ENCODE measurements at places on chromosomes 1 and 21.
A peak's percentile ranks its signal among the peaks of the same experiment; 100 is the strongest.

- DNase-seq, result no peak
These were observed 44.2 kb downstream of the RPAP2 start for GRCh38 chr1:92343061-92343460.

DNA sequence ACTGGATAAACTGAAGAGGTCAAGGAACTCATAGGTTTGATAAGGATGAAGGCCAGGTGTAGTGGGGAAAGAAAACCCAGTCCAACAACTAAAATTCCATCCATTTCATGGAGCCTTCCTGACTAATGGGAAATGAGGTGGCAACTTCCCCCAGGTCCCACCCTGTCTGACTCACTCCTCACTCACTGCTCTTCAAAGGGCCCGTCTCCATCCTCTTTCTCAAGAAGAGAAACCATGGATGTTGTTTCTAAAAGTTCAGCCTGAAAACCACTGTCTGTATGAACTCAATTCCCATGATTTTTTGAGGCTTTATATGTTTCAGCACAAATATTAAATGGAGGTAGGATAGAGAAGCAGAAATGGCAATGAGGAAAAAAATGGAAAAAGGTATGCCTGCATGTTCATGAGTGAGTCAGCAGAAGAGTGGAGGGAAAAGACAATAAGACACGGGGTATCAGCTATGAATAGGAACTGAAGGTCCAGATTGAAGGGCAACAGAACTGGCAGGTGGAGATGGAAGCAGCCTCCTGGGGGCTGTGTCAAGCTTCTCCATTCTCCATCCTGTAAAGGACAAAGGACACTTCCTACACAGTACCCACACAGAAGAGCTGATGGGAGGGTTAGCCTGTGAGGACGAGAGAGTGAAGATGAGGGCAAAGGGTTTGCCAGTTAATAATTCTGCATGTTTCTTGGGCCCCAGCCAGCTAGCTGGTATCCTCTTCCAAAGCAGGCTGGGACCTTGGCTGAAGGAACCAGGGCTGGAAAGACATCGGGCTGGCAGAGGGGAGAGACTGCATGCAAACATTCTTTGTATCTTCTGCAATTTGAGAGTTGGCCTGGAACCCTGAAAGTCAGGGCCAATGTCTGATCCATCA is 5.5 kb upstream of the ELOVL1 start:
- peak; percentile 76 for DNase-seq

GRCh38 chr1:71001624-71002023 is 46.0 kb downstream of the PTGER3 start:
- DNase-seq, result no peak

DNA sequence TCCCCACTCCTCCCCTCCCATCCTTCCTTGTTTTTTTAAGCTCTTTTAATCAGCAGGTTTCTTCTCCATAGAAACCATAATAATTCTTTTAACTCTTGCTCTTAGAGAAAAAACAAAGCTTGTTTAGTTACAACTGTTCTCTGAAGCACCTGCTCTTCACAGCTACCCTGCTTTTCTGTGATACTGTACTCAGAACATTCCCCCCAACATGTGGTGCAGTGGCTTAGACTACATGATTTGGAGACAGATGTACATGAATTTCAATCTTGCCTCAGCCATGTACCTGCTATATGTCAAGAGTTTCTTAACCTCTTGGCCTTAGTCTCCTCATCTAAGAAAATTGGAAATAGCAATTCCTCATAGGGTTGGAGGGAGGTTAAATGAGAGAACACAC is 33.5 kb downstream of the LAMC2 start:
- no peak for DNase-seq

DNA sequence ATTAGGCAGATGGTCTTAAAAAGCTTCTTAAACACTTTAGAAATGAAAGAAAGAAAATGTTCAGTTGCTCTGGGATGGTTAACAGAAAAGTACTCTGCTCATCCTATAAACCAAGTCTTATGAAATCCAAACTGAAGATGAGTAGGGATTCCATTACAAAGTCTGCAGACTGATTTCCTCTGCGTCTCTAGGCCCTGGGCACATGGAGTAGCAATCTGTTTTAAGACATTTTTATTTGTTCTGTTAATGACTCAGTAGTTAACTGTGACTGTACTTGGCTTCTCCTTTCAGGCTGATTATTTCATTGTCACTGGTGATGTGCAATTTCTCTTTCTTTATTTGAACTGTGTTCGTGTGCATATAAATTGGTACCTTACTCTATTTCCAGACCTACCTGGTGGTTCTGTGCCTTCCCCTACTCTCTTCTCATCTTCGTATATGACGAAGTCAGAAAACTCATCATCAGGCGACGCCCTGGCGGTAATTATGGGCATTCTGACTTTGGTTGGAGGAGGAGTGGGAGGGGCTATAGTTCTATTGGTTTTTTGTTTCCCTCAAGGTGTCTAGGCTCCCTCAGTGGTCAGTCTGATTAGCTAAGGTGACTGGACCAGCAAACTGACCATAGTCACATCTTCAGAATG is 30.6 kb downstream of the ATP1A1 start:
- DNase-seq, result no peak

DNA sequence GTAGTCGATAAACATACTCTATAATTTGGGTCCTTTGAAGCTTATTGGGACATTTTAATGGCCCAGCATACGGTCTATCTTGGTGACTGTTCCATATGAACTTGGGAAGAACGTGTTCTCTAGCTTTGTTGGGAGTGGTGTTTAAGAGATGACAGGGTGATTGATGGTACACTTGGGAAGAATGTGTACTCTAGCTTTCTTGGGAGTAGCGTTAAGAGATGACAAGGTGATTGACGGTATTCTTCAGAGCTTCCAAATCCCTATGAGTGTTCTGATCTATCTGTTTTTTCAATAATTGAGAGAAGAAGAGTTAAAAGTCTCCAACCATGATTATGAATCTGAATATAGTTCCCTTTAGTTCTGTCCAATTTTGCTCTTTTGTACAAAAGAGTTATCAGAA is 9.4 kb downstream of the NPHP4 start:
- DNase-seq, result no peak

DNA sequence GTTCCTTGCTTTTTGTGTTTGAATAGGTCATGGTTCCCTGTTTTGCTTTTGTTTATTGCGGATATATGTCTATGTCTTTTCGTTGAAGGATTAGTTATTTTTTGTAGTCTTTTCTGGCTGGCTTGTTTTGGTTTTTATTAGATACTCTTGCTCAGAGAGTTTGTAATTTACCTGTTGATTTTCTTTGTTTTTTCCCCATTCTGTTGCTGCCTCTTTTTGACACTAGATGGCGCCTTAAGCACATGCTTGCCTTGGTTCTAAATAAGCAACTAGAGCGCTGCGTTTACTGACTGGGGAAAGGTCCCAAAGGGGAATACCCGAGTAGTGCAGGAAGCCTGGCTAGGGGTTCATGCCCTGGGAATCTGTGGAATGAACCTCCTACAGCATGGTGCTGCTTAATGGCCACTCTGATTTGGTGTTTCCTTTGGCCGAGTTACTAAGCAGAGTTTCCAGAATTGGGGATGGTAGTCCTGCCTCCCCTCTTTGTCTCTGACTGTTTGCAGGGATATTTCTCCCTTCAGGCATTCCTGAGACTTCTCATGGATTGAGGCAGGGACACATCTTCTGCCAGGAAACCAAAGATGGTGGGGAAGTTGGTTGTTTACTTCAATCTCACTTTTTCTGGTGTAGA is 143.2 kb downstream of the PTPRU start:
- no peak for DNase-seq

DNA sequence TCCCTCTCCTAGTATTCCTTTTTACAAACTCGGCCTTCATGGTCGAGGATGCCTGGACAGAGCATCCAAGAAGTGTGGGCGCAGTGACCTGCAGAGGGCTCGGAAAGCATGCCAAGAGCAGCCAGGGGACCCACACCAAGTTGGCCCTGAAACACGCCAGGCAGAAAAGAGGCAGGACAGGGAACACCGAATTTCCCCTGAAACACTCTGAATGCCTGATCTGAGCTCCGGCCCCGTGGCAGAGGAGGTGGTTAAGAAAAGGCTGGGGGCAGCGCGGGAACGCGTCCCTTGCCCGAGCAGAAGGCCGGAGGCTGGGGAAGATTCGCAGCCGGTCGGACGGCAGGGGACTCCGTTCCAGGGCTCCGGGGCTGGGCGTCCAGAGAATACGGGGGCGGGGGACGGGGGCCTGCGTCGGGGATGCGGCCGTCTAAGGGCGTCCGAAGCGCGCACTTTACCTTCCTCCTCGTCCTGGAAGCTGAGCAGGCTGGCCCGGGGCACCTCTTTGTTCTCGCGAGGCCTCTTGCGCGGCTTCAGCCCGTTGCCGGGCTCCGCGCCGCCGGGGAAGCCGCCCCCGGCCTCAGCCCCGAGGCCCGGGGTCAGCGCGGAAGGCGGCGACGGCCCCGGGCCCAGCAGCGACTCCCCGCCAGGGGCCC is 558 bp downstream of the PAXBP1 start:
- DNase-seq, result no peak

- DNase-seq, result peak; percentile 50
These were observed 2.7 kb upstream of the HSPG2 start for GRCh38 chr1:21939650-21940374.

- DNase-seq, result no peak
These were observed 24.5 kb downstream of the TP73 start for GRCh38 chr1:3676581-3677470.
